ENCODE measurements at places on chromosomes 6 and 20.
A peak's percentile ranks its signal among the peaks of the same experiment; 100 is the strongest.

- peak; percentile 44 for DNase-seq
Measured at GRCh38 chr6:146785001-146785585, 186.3 kb downstream of the ADGB start.

DNA sequence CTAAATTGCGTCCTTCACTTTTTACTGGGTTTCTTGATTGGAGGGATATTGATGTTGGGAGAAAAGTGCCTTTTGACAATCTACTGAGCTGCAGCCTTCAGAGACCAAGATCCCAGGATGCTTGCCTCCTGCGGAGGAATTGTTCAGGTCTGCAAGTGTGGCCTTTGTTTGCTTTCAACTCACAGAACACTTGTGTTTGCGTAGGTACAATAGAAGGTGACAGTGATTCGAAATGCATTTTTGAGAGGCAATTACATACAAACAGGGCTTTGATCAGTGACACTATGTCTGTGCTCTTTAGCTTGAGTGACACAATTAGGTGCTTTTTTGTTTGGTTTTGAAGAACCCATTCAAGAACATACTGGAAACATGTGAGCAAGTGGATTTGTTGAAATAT, 600.6 kb downstream of the QKI start:
- DNase-seq = no peak

- DNase-seq = no peak
Measured at GRCh38 chr20:44196271-44196670, 9.3 kb upstream of the JPH2 start.

DNA sequence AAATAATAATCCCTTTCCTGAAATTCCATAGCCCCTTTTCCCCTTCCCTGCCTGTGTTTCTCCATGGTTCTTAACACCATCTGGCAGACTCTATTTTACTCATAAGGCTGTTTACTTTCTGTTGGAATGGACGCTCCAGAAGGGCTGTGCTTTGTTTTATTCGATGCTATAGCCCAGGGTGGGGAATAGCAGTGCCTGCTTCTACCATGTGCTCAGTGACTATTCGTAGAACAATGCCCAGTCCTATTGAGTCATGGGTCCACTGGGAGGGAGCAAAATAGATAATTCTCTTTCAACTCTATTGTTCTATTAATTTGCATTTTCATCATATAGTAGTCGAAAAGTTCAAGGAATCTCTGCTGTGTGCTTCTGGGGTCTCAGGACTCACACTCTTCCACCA, 565.1 kb downstream of the C6orf118 start:
- DNase-seq = no peak

DNA sequence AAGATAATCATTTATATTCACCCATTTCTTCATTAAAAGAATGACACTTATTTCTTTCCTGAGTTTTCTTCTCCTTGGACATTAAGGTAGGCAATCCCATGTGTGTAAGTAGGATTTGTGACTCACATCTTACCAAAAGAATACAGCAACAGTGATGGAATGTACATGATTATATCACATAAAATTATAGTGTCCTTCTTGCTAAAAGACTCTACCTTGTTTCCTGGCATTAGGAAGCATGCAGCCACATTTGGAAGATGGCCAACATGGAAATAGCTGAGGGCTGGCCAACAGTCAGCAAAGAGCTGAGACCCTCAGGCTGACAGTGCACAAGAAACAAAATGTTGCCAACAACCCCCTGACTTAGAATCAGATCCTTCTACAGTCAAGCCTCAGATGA, 327.9 kb upstream of the MARCKS start:
- DNase-seq = no peak

DNA sequence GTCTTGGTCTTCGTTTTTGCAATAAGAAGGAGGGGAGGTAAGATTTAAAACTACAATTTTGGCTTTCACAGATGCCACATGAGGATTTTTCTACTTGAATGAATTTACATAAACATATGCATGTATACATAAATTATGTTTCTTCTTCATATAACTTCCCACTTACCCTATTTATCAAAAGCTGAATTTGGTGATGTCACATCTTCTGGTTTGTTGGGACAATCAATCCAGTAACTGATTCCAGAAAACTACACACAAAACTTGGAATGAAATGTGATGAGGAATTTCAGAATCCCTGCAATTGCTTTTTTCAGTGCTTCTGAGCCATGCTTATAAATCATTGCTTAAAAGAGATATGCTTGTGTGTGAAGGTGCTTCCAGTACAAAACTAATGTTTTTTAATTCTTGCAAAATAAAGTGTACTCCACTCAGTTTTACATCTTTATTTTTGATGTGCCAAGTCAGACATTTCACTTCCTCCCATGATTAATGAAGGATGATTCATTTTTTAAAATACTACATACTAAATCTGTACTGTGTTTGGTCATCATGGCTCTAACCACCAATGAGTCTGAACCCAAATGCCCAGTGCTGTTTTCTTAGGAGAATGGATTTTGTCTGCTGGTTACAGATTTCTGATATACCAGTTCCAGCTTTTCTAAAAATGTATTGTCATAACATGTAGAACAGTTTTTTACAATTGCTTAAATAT, 32.1 kb upstream of the RIN2 start:
- no peak for DNase-seq

- DNase-seq = peak; percentile 14
Measured at GRCh38 chr20:58982406-58983114, 1.5 kb downstream of the NELFCD start.

GRCh38 chr6:53282234-53282633, 66.5 kb downstream of the ELOVL5 start:
- DNase-seq = no peak

- DNase-seq = no peak
Measured at GRCh38 chr6:46217671-46218131, 46.9 kb upstream of the ENPP5 start.

- no peak for DNase-seq
Measured at GRCh38 chr20:25676164-25676809, 20.4 kb downstream of the ZNF337 start.

DNA sequence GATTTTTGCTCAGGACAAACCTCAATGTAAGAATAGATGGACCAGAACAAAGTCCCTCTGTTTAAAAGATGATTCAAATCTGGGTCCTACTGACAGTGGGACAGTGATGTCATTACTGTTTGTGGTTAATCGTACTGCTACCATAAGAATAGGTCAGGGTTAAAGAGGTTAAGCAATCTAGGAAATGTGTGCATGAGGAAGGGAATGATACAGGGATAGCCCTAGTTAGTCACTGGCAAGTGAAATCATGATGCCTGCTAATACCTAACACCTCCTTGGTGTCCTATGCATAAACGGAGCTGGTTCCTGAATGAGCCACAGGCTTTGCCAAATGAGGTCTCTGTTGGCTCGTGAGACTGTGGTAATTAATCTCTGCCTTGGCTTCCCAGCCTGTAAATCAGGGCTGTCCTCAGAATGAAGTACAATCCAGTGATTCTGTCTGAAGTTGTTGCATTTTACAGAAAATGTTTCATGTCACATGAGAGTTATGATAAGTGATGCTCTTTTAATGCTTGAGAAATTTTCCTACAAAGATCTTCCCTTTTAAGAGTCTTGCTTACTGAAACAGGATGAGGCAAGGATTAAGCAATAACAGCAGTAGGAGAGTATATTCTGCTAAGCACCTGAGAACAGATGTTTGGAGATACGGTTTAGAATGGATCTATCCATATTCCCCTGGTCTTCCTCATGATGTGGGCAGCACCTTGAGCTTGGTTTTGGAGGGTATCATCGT, 3.8 kb downstream of the MEP1A start:
- no peak for DNase-seq

GRCh38 chr6:10449751-10450150, 34.9 kb upstream of the TFAP2A start:
- DNase-seq = no peak
